ENCODE measurements at places on chromosomes 4 and X.
A peak's percentile ranks its signal among the peaks of the same experiment; 100 is the strongest.

- no peak for DNase-seq
Measured at GRCh38 chrX:10178866-10179463, 22.2 kb downstream of the CLCN4 start.

DNA sequence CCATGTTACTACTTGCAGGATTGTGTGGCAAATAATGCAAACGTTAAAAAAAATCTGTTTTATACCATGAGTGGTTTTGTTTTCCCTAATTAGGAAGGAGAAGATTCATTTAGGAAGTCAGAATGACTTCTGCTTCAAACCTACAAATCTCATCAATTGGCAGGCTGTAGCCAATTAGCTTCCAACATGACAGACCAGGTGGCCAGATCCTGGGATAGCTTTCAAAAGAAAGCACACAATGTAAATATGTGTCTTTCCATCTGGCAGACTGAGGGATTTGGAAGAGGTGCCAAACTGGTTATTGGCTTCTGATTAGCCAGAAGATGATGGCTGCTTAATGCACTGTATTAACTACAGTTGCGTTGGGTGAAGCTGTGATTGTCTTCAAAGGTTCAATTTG lies 432.8 kb downstream of the ANKRD50 start:
- no peak for DNase-seq

GRCh38 chrX:132482632-132483031 lies 6.2 kb downstream of the MBNL3 start:
- DNase-seq: no peak

GRCh38 chr4:184234155-184234554 lies 16.5 kb upstream of the ENPP6 start:
- no peak for DNase-seq

- DNase-seq: no peak
Measured at GRCh38 chrX:66654411-66654810, 15.5 kb upstream of the EDA2R start.

DNA sequence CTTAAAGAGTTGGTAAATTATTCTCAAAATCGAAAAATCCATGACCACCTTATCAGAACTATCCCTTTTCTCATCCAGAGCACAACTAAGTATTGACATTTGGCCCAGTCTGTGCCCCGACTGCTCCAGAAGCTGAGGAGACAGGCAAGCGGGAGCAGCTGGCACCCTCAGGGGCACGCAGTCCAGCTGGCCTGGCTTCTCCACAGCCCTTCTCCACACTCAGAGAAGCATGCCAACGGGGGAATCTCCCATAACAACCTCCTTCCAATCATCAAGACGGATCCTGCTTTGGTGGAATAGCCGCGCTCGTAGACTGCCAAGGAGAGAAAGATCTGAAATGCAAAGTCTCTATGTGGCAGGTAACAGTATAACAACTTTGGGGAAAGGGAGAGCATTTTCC lies 85.4 kb downstream of the AFAP1 start:
- DNase-seq: no peak

DNA sequence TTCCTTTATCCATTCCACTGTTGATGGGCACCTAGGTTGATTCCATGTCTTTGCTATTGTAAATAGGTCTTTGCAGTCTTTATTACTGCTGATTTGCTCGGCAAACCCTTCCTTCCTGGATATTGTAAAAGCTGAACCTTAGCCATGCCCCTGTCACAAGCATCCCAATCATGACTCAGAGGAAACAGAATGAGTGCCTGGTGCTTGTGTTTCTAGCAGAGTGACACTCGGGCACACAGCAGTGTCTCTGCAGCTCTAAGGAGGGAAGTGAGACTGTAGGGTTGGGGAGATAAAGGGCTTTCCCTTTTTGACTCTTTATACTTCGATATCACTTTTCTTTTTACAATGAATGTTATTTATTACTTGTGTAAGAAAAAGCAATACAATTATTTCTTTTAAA lies 83.3 kb downstream of the AKAP4 start:
- DNase-seq: no peak

GRCh38 chr4:132513491-132513890 lies 635.6 kb upstream of the PCDH10 start:
- no peak for DNase-seq

DNA sequence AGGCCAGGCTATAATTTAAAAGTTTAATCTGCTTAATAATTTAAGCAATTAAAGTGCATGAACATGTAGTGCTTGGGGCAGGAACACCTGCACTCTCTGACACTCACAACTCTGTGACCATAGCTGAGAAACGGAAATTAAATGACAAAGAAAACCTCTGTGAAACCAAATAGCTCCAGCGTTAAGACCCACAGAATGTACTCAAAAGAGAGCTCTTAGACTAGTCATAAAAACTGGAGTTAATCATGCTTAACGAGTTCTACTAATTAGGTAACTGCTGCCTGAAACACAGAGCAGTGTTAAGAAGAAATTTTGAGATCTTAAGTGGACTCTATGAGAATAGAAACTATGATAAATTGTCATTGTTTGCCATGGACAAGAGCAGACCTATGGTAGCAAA lies 174.4 kb upstream of the SPIN4 start:
- DNase-seq: no peak

DNA sequence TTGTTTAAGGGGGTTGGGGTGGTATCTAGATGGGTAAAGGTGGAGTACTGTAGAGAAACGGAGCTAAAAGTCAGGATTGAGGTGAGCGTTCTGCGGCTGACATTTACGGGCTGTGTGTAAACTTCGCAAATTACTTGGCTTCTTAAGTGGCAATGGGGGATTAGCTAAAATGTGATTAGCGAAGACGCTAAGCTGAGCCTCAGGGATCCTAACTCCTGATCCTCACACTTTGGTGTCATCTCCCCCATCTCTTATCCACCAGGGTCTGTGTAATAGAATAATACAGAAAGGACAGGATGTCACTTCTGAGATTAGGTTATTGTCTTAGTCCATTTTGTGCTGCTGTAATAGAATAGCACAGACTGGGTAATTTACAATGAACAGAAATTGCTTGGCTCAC lies 10.6 kb upstream of the FAT1 start:
- no peak for DNase-seq

GRCh38 chr4:8267077-8267476 lies 2.5 kb upstream of the HTRA3 start:
- no peak for DNase-seq

- no peak for DNase-seq
Measured at GRCh38 chr4:88090898-88091297, 67.5 kb downstream of the ABCG2 start.

GRCh38 chr4:1874201-1874600 lies 3.0 kb downstream of the NSD2 start:
- DNase-seq: no peak

DNA sequence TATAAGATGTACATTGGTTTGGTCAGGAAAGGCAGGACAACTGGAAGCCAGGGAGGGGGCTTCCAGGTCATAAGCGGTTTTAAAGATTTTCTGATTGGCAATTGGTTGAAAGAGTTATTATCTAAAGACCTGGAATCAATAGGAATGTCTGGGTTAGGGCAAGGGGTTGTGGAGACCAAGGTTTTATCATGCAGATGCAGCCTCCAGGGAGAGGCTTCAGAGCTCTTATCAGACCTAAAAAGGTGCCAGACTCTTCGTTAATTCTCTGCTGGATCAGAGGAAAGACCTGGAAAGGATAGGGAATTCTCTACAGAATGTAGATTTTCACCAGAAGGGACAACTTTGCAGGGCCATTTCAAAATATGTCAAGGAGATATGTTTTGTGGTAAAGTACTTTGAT lies 62.8 kb downstream of the BEX3 start:
- no peak for DNase-seq

GRCh38 chrX:134894373-134894895 lies 96.4 kb upstream of the SMIM10 start:
- DNase-seq: no peak

DNA sequence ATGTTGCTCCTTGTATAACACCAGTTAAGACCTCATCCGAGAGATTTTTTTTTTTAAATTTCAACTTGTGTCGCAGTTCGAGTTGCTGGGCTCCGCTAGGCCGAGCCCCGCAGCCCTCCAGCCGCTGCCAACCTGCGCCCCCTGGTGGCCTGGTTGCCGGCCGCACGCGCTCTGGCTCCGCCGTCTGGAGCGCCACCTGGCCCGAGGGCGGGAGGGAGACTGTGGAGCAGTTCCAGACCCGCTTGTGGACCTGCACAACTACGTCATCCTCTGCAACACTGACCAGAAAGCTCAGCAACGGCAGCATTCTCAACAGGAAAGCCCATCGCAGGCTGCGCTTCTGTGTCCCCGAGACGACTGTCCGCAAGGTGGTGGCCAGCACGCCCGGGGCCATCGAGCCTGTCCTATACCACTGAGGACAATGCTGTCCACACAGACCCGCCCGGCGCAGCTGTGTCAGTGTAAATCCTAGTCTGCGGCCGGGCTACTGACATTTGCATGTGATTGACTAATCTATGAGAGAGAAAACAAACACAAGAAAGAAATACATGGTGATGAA lies 39.1 kb downstream of the ARL9 start:
- peak; percentile 17 for DNase-seq

- no peak for DNase-seq
Measured at GRCh38 chrX:125681058-125681457, 361.4 kb downstream of the TEX13C start.

DNA sequence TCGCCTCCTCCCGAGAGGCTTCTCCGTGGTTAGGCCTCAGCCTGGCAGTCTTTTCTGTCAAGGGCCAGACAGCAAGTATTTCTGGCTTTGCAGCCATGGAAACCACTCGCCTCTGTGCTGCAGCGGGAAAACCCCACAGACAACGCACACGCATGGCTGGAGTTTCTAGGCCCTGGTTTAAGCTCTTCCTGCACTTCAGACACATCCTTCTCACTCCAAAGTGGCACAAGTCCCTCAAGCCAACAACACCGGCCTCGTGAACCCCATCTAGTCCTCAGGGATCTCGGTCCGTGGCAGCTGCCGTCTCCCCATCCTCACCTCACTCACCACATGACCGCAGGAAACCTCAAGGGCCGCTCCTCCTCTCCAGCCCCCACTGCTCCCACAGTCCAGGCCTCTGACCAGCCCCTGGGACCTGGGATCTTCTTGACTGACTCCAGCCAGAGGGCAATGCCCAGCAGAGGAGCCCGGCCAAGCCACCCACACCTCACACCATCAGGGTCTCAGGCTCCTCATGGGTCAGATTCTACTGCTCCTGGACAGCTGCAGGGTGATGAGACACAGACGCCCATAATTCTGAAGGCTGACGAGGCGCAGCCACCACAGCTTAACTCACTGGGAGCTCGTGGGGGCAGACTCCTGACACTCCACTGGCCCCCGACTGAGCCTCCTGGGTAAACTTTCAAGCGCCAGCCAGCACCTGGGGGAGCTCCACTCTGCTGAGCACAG lies 21.7 kb downstream of the LETM1 start:
- peak; percentile 55 for DNase-seq

DNA sequence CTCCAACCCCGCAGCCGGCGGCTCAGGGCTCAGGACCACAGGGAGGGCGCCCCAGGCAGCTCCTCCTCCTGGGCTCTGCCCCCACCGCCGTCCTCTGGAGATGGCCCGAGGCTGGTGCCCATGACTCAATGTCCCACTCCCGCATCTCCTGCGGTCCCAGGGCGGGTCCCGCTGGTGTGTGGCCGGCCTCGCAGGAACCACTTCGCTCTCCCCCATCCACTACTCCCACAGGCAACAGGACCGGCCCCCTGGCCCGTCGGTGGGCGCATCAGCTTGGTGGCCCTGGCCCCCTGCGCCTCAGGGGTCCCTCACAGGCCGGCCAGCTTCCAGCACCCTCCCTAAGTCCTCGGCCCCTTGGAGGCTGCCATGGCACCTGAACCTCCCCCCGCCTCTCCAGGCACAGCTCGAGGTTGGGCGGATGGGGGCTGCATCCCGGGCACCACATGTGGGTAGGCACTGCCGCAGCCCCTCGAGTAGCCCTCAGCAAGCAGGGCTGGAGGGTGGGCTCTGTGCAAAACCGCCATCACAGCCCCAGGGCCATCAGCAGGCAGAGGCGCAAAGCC lies 22.8 kb upstream of the SPON2 start:
- no peak for DNase-seq

GRCh38 chr4:336099-336892 lies 1.3 kb upstream of the ZNF141 start:
- no peak for DNase-seq

- DNase-seq: no peak
Measured at GRCh38 chr4:138910195-138910913, 105.2 kb upstream of the NOCT start.

DNA sequence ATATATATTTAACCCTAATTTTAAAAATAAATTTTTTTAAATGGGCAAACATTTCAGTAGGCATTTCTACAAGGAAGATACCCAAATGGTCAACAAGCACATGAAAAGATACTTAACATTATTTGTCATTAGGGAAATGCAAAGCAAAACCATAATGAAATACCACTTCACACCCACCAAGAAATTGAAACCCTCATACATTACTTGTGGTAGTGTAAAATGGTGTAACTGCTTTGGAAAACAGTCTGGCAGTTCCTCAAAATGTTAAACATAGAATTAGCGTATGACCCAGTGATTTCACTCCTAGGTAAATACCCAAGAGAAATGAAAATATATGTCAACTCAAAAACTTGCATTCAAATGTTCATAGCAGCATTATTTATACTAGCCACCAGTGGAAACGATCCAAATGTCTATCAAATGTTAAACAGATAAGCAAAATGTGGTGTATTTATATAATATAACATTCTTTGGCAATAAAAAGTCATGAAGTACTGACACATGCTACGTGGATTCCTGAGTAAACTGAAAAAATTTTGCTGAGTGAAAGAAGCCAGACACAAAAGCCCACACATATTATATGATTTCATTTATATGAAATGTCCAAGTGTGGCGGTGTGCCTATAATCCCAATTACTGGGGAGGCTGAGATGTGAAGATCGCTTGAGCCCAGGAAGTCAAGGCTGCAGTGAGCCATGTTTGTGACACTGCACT lies 16.6 kb downstream of the TRIM2 start:
- DNase-seq: no peak

- DNase-seq: peak; percentile 47
Measured at GRCh38 chrX:40468033-40468846, 112.5 kb upstream of the ATP6AP2 start.

- DNase-seq: no peak
Measured at GRCh38 chr4:139129206-139129605, 47.8 kb downstream of the ELF2 start.

GRCh38 chr4:42282081-42282901 lies 115.0 kb upstream of the SHISA3 start:
- peak; percentile 33 for DNase-seq

DNA sequence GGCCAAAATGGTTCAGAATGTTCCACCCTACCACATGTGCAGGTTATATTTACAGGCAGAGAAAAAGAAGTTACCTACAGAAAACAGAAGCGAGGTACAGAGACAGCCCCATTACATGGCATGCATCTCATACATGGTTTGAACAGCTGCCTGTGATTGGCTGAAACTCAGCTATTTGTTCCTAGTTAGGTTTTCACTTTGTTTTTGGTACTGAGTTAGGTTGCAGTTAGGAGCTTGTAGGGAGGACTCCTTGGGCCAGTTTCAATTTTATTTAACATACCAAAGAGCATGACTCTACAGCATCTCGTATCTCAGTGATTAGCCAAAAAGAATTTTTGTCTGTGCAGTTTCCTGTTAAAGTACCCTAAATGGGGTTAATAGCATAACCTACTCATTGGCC lies 392.0 kb downstream of the MAPK10 start:
- DNase-seq: no peak

Data from GM12878 (cell line).